Sigmoid colon (tissue), 7 donors: ENCODE measurements at places on chromosomes 6 and 20. TPM values are rescaled to one million over a fixed set of nuclear protein-coding genes. Genes with fewer than 3 reads are reported as not detected.

The GCNT2 gene
- total RNA-seq, result 13.2 TPM

The LTA gene
- not detected for total RNA-seq

The MRPL18 gene
- 75.9 TPM for total RNA-seq

The COL9A1 gene
- not detected for total RNA-seq
